ENCODE measurements at places on chromosomes 4 and X.
A peak's percentile ranks its signal among the peaks of the same experiment; 100 is the strongest.

GRCh38 chrX:110402091-110402849, 43.6 kb downstream of the RTL9 start:
- DNase-seq, result no peak

DNA sequence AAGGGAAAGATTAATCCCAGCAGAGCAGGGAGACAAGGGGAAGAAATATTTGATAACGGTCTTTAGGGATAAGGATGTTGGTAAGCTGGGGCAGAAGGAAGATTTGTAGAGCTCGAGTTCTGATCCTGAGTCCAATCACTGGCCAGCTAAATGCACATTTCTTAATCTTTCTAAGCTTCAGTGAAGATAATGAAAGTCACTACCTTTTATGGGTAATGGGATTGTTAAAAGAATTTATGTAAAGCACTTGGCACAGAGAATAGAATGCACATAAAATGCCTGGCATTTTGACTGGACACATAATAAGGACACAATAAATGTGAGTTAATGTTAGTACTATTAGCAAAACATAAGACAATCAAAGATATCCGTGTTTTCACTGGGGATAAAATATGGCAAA, 43.3 kb downstream of the NCAPG start:
- DNase-seq, result no peak

- DNase-seq, result peak; percentile 32
Measured at GRCh38 chrX:15301924-15302323, 13.5 kb downstream of the ASB11 start.

DNA sequence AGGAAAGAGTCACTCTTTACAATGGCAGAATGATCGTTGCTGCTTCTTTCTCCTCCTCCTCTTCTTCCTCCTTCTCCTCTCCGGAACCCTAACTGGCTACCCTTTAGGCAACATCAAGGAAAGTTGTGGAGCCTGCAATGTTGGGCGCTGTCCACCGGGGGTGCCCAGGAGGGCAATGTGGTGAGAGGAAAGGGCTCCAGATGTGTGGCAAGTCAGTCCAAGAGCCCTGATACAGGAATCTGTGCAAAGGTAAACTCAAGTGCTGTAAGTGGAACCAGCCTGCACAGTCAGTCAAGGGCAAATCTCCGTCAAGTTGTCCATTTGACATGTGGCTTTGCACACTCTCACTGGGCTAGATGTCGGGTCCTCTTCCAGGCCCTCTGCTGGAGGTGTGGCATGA, 2.8 kb downstream of the RTL5 start:
- DNase-seq, result no peak

- DNase-seq, result no peak
Measured at GRCh38 chr4:149062997-149063396, 620.8 kb upstream of the NR3C2 start.

- peak; percentile 59 for DNase-seq
Measured at GRCh38 chr4:12852338-12853307, 631.5 kb downstream of the RAB28 start.

GRCh38 chr4:152936446-152937335, 568 bp downstream of the FHDC1 start:
- DNase-seq, result no peak

DNA sequence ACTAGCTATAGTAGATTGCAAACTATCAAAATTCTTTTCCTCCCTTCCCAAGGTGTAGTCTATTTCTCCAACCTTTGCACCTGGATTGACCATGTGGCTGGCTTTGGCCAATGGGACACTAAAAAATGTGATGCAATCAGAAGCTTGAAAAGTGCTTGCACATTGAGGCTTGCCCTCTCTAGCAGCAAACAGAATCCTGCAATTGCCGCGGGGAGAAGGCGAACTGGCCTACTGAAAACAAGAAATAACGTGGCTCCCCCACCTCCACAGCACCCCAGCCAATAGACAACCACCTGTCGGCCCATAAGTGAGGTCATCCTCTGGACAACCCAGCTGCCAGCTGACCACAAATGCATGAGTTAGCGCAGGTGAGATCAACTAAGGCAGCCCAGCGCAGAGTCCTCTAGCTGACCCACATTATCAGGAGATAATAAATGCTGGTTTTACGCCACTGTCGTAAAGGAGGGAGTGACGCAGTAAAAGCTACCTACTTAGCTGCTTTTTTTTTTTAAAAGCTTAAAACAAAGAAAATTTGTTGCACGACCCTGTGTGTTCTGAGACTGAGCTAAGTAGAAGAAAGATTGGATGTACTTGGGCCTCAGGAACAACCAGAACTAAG, 95.2 kb downstream of the GK start:
- DNase-seq, result no peak

- DNase-seq, result no peak
Measured at GRCh38 chr4:56654238-56654632, 26.9 kb downstream of the HOPX start.

DNA sequence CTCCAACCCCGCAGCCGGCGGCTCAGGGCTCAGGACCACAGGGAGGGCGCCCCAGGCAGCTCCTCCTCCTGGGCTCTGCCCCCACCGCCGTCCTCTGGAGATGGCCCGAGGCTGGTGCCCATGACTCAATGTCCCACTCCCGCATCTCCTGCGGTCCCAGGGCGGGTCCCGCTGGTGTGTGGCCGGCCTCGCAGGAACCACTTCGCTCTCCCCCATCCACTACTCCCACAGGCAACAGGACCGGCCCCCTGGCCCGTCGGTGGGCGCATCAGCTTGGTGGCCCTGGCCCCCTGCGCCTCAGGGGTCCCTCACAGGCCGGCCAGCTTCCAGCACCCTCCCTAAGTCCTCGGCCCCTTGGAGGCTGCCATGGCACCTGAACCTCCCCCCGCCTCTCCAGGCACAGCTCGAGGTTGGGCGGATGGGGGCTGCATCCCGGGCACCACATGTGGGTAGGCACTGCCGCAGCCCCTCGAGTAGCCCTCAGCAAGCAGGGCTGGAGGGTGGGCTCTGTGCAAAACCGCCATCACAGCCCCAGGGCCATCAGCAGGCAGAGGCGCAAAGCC, 22.8 kb upstream of the SPON2 start:
- DNase-seq, result no peak

GRCh38 chrX:30280428-30280827, 28.8 kb downstream of the NR0B1 start:
- no peak for DNase-seq

GRCh38 chr4:166034965-166035364, 161.9 kb downstream of the TLL1 start:
- DNase-seq, result no peak

DNA sequence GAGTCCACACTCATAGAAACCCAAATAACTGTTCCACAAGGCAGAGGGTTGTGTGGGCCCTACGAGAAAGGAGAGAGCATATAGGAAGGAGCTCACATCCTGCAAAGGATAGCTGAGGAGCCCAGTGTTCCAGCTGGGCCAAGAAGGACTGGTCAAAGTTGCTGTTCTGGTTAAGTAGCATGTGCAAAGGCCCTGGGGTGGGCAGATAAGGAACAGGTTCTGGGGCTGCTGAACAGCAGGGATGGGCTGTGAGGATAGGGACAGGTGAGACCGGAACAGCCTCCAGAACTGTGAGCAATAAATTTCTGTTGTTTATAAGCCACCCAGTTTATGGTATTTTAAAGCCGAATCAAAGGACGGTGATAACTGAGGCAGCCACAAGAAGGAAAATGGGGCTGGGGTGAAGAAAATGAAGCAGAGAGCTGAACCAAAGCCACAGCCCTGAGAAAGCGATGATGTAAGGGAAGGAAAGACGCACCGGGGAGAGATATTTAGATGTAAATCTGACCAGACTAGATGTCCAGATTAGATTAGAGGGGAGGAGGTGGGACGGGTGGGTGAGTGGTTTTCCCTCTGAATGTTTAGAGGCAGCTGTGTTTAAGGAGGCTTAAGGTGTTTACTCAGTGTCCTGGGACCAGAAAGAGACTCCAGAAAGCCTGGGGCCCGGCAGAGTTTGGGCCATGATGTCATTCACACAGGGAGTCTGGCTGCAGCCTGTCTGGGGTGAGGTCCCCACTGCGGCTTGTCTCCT, 180.8 kb upstream of the BCOR start:
- DNase-seq, result no peak

DNA sequence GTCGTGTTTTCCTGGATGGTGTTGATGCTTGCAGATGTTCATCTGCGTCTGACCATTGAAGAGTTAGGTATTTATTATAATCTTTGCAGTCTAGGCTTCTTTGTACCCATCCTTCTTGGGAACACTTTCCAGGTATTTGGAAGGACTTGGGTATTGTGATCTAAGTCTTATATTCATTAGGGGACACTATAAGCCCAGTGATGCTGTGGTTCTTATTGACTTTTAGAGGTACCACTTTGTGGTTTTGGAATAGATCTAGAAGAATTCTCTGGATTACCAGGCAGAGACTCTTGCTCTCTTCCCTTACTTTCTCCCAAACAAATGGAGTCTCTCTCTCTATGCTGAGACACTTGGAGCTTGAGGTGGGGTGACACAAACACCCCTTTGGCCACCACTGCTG, 41.6 kb downstream of the AFM start:
- DNase-seq, result no peak

GRCh38 chr4:72951628-72952027, 117.9 kb downstream of the COX18 start:
- DNase-seq, result no peak

DNA sequence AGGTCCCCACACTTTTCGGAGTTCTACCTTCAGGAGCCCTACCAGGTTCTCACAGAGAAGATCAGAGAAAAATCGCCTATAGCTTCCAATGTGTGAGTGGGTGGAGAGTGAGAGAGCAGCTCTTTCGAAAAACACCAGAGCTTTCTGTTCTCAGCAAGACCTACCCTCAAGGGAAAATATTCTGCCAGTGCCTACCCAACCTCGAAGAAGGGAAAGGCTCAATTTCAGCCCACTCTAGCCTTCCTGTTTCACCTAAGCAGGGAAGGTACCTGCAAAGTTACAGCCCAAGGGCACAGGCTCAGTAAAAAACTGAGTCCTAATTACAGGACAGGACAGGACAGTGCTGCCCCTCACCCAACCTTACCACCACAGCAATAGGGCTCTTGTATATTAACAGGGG, 104.0 kb upstream of the WDR17 start:
- no peak for DNase-seq

DNA sequence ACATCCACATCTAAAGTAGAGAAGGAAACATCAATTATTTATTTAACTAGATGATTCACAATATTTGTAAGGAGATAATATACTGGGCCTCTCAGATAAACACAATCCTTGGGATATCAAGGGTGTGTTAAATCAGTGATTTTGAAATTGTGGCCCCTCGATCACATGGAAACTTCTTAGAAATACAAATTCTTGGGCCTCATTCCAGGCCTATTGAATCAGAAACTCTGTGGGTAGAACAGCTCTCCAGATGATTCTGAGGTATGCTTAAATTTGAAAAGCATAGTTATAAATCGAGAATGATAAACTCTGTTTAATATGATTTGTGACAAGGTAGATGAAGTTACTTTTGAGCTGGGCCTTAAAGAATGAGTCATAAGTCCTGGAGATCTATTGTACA, 64.3 kb upstream of the GPR174 start:
- no peak for DNase-seq

- no peak for DNase-seq
Measured at GRCh38 chr4:8291036-8291682, 21.6 kb downstream of the HTRA3 start.

GRCh38 chr4:41866799-41867677, 68.2 kb upstream of the TMEM33 start:
- DNase-seq, result peak; percentile 30

GRCh38 chr4:118910221-118910620, 21.6 kb downstream of the SYNPO2 start:
- DNase-seq, result no peak

DNA sequence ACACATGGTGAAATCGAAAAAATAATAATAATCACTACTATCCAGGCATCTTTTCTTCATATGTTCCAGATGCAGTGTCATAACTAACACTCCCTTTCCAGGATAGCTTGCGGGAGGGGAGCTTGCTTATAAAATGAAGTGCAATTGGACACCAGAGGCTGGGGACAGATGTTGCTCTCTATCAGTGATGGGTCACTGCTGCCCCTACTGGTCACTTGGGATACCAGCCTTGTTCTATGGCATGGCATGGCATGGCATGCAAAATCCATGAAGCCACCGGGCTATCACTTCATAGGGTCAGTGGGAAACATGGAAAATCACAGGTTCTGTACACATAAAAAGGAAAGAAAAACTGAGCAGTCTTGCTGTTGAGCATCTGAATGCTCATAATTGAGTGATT, 168.1 kb downstream of the GLRA2 start:
- DNase-seq, result no peak

DNA sequence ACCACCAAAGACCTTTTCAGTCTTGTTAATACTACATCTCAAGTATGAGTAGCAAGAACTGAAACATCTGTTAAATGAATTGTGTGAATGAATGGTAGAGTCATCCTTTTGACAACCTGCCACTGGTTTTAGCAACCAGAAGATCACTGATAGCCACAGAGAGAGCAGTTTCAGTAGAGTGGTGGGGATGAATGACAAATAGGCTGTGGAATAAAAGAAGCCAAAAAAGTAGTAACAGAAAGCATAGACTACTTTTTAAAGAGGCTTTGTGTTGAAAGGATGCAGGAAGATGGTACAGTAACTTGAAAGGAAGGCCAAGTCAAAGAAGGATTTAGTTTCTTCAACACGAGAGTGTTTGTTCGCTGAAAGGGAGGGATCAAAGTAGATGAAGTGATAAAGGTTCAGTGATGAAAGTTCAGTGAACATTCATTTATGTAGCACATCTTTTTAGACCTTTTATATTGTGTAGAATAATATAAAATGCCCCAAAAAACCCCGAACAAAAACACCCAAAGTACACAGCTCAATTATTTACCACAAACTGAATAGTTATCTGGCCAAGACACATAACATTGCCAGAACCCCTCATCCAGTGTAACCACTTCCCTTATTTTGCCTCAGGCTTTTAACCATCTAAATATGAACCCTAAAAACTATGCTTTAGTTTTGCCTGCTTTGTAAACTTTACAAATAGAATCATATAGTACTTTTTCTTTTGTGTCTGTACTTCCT, 40.1 kb upstream of the EIF1AX start:
- DNase-seq, result no peak

DNA sequence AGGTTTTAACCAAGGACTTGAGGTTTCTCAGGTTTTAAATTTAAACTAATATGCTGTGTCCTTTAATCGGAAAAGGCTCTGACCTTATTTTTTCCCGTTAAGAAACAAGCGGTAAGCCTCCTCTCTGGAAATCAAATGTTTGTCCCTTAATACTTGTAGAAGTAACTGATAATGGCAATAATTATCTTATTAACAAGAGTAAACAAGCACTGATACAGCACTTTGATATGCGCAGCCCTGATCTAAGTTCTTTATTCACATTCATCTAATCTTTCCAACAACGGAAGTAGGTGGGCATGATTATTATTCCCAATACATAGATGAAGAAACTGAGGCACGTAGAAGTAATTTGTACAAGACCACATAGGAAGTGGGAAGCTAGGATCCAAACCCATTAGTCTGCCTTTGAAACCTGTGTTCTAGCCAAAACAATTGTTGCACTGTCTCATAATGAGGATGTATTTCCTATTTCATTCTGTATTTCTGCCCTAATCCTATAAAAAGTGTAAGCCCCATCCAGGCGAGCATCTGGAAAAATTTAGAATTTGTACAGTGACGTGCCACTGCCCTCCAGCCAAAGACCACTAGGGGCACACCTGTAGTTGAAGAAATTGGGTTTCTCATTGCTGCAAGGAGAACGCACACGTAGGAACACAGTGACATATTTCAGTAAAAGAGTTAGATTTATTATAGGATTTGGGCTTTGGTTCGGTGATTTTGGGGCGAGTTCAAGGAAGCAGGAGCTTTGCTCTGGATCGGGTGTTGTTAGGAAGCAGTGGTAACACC, 606 bp downstream of the CXorf58 start:
- no peak for DNase-seq

GRCh38 chr4:15964159-15964558, 1.2 kb upstream of the FGFBP2 start:
- no peak for DNase-seq

Data from Ammon's horn (tissue), 1 donor.